Right ventricle myocardium inferior (tissue), 1 donor: ENCODE measurements at places on chromosomes 11 and 22. TPM values are rescaled to one million over a fixed set of nuclear protein-coding genes. Genes with fewer than 3 reads are reported as not detected.

- DNase-seq: no peak
Observed at GRCh38 chr11:110085255-110085838, 7.8 kb upstream of the ZC3H12C start.

GRCh38 chr22:28931844-28932567, 48.6 kb downstream of the ZNRF3 start:
- DNase-seq: no peak

- no peak for DNase-seq
Observed at GRCh38 chr11:75549370-75549958, 12.6 kb upstream of the SERPINH1 start.

GRCh38 chr11:74988541-74989259, at the start of gene NEU3:
Gene NEU3 (plus strand): TSS chr11:74988933. CDS start chr11:74989061, 128 bp downstream.
- DNase-seq: peak; percentile 86

GRCh38 chr22:19636696-19637407, 77.5 kb upstream of the SEPTIN5 start:
- no peak for DNase-seq

- DNase-seq: peak; percentile 82
Observed at GRCh38 chr22:36405671-36406538, 18.1 kb upstream of the MYH9 start.

GRCh38 chr22:17601031-17601430, 27.5 kb downstream of the ATP6V1E1 start:
- no peak for DNase-seq

DEFB131B gene
- not detected for total RNA-seq
